WERI-Rb-1 (cell line): ENCODE measurements at places on chromosomes 12 and 14.
A peak's percentile ranks its signal among the peaks of the same experiment; 100 is the strongest.

- no peak for DNase-seq
Measured at GRCh38 chr14:65286443-65286842, 126.1 kb upstream of the FUT8 start.

GRCh38 chr12:123126294-123127181 is 24.4 kb downstream of the PITPNM2 start:
- DNase-seq, result no peak

DNA sequence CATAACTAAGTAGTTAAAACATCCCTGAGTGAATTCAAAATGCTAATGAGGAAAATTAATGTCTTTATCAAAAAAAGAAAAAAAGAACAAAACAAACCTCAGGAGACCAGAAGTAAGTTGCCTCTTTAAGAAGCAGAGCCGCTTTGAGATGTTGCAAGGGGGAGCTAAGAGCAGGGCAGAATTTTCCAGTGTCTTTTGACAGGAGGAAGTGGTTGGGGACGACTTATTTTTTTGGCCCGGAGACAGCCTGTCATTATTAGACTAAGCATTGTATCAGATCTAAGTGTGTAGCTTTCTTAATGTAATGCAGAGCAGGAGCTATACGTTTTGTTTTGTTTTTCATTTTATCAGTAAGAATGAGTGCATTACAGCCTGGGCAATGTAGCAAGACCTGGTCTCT is 206.6 kb downstream of the CACNA1C start:
- no peak for DNase-seq

GRCh38 chr14:74207943-74208342 is 31.3 kb upstream of the VSX2 start:
- DNase-seq, result peak; percentile 60

- DNase-seq, result no peak
Measured at GRCh38 chr12:108622421-108622820, 11.3 kb downstream of the SELPLG start.

DNA sequence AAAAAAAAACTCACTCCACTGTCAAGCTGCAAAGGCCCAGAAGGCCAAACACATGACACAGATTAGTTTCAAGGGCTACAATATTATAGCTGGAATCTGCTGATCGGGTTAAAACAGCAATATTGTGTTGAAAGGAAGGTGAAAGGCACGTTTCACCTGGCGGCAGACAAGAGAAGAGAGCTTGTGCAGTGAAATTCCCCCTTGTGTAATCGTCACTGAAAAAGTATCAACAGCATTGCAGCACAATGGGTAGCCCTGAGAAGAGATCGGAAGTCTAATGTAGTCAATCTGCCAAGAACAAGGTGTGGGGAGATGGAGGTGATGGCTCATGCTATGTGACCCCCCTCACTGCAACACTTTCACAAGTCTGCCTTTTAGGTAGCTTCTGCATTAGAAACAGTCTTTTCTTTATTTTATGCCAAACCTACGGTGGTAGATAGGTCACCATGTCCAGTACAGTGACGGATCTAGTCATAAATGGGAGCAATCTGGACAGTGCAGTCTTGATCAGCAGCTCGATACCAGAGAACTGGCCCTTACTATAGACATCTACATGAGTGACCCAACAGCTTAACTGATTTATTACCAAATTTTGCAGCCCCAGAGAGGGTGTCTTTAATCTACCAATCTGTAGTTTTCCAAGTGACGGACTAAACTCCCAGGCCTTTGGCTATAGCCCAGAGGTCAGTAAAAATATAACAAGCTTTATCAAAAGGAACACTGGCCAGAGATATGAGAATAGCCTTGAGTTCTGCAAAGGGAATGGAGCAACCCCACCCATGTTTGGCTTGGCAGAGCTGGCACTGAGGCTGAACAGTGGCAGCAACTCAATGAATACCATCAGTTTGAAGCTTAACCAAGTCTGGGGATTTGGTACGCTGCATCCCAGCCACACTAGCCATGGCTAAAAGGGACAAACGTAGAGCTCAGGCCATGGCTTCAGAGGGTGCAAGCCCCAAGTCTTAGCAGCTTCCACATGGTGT is 35.4 kb downstream of the SPTSSA start:
- no peak for DNase-seq

DNA sequence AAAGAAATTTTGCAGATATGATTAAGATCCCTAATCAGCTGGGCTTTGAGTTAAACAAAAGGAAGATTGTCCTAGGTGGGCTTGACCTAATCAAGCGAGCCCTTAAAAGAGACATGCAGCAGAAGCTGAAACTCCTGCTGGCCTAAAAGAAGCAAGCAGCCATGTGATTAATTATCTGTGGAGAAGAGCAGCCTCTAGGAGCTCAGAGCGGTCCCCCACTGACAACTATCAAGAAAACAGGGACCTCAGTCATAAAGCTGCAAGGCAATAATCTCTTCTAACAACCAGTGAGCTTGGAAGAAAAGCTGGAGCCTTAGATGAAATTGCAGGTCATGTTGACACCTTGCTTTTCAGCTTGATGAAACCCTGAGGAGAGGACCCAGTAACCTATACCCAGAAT is 288.9 kb upstream of the CLEC14A start:
- DNase-seq, result peak; percentile 12

- DNase-seq, result no peak
Measured at GRCh38 chr14:105333613-105334364, 19.2 kb downstream of the PACS2 start.

DNA sequence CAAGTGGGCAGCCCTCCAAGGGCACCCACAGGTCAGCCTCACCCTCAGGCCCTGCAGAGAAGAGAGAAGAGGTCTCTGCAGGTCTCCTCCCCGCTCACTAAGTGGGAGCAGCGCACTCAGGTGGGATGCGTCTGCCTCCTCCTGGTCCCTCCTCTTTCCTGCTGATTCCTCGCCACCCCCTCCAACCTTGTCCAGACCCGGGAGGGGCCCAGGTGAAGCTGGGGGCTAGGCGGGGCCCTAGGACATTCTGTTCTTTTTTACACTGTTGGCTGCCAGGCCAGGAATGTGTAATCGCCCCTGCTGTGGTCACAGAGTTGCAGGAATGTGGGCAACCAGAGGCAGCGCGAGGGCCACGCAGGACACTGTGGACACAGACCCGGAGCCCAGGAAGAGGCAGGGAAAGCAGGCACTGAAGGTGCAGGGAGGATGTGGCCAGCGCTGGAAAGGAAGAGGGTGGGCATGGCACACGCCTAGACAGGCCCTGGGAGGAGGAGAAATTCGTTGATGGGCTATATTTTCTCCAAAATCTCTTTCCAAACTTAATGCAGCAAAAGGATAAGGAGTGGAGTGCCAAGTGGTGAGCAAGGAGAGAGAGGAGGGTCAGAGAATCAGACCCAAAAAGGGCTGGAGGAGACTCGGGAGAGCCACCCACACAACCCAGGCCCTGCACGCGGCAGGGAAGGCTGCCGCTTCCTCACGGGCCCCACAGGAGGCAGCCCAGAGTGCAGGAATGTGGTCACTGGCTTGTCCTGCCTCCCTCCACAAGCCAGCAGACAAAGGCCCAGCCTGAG is 911 bp upstream of the SCNN1A start:
- DNase-seq, result no peak

DNA sequence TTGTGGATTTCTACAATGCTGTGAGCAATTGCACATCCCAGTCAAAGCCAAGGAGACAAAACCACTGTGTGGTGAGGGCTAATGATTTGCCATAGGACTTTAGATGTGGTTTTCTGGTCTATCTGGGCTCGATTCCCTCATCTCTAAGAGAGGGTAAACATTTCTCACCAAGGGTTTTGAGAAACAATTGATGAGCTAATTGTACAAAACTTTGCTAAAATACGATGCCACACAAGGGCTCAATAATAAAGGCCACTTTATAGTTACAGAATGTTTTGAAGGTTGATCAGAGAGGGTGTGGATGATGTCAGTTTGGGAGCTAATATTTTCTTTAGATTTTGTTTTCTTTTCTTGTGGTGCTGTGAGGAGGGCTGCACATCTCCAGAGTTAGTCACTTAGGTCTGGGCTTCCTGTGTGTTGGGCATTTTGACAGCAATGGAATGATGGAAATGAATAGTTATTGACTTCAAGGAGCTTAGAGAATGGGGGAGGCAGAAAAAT is 60.8 kb upstream of the SLC38A4 start:
- no peak for DNase-seq

- DNase-seq, result no peak
Measured at GRCh38 chr12:17577405-17577804, 512.6 kb downstream of the RERGL start.

- DNase-seq, result no peak
Measured at GRCh38 chr12:121996945-121997612, 24.6 kb upstream of the BCL7A start.

GRCh38 chr12:91572869-91573268 is 390.3 kb upstream of the DCN start:
- DNase-seq, result no peak

DNA sequence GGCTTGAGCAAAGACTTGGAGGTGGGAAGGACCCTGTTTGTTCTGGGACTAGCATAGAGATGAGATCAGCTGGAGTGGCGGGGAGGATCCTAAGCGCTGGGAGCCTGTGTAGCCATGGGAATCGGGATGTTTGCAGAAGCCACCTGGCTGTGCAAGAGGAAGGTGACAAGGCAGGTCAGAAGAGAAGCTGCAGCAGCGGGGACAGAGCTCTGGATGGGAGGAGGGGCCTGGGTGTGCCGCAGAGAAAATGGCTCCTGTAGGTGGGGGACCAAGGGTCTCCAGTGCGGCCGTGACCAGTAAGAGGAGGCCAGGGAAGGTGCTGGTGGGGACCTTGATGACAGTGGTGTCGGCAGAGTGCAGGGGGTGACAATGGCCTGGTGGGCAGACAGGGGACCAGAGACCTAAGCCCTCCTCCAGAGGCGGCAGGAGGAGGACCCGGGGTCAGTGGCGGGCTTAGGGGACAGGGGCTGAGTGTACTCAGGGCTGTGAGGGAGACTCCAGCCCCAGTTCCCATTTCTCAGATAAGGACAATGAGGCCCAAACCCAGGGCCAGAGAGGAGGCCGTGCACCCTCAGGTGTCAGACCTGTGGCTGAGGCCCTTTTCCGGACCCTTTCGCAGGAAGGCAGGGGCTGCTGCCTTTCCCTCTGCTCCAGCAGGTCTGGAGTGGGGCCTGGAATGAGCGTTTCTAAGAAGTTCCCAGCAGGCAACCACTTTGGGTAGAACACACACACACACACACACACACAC is 206.6 kb upstream of the RTL1 start:
- no peak for DNase-seq

GRCh38 chr14:51019089-51019488 is 74.8 kb upstream of the PYGL start:
- no peak for DNase-seq

DNA sequence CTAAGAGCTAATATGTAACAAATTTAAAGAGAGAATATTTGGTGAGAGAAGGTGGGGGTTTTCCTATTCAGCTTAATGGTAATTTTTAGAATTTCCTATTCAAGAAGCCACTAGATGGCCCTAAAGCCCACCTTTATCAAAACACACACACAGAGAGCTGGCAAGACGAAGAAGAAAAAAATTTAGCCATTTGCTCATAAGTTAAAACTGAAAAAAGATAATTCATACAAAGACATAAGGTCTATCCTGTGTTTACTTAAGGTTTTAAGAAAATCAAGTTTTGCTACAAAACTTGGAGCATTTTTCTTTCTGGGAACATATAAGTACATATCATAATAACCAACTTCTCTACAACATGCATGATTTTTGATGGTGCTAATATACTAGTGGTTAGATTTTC is 46.8 kb upstream of the PCED1B start:
- no peak for DNase-seq

GRCh38 chr12:117119592-117120198 is 20.5 kb upstream of the TESC start:
- peak; percentile 63 for DNase-seq

GRCh38 chr12:50784501-50784900 is 20.6 kb downstream of the ATF1 start:
- no peak for DNase-seq

DNA sequence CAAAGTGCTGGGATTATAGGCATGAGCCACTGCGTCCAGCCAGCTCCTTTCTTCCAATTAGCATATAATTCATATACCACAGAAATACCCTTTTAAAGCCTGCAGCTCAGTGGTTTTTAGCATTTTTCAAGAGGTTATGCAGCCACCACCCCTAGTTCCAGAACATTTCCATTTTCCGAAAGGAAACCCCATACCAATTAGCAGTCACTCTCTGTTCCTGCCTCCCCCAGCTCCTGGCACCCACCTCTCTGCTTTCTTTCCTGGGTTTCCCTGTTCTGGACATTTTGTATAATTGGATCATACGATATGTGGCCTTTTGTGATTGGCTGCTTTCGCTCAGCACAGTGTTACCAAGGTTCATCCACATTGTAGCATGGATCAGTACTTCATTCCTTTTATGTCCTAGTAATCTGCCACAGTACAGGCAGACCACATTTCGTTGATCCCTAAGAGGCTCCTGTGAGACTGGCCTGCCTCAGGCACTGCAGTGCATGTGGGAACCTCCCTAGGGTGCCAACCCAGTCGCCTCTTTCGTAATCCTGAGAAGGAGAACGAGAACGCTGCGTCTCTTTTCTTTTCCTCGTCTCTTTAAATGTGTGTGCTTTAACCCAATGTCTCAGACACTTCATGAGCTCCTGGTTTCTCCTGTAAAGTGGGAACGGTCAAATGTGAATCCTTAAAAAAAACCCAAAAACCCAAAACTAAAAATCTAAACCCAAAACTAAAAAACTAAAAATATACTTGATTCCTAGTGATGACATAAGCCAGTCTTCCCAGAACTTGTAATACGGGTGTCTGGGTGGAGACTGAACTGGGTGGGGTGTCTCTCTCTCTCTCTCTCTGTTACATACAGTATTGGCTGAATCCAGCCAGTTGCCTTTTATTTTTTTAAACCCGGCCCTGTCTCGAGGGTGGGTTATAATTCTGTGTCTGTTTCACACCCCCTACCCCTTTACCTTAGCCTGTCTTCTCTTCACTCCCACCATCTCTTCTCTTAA is 14.7 kb downstream of the AACS start:
- DNase-seq, result no peak

DNA sequence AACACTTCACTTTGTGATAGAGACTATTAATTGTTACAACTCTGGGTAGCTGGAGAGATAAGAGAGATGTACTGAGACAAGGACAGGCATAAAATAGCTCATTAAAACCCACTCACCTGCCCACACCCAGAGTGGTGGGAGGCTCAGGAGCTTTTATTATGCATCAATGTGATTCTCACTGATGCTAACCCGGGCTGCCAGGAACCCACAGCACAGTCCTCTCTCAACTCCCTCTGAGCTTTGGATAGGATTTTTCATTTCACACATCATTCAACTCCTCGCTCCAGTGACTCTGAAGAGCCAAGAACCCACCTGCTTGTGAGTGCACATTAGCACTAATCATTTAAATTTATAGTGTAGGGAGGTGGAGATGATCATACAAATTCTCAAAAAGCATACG is 827.9 kb downstream of the FLRT2 start:
- no peak for DNase-seq

GRCh38 chr12:52086944-52087835 is 7.7 kb downstream of the SMIM41 start:
- DNase-seq, result no peak

DNA sequence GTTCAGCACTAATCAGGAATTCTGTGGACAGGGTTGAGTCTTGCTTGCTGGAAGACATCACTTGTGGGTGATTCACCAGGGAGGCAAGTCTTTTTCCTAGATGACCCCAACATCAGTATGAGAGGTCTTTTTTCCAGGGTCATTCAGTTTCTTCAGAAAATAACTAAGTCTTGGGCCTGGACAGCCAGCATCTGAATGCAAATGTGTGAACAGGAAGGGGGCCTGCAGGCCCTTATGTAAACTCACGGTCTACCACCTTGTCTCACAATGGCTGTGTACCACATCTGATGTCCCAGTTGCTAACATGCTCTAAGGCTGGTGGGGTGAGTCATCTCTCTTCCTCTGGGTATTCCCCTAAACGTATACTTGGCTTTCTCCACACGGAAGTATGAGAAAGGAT is 79.2 kb downstream of the HECTD4 start:
- DNase-seq, result no peak

GRCh38 chr14:67710209-67710608 is 8.5 kb downstream of the RDH12 start:
- DNase-seq, result no peak
